ENCODE measurements at places on chromosomes 16 and 17.
A peak's percentile ranks its signal among the peaks of the same experiment; 100 is the strongest.

- no peak for DNase-seq
These were observed 1.8 kb upstream of the SYNRG start for GRCh38 chr17:37610971-37611370.

- peak; percentile 84 for DNase-seq
These were observed 9.2 kb downstream of the RARA start for GRCh38 chr17:40317880-40318829.

DNA sequence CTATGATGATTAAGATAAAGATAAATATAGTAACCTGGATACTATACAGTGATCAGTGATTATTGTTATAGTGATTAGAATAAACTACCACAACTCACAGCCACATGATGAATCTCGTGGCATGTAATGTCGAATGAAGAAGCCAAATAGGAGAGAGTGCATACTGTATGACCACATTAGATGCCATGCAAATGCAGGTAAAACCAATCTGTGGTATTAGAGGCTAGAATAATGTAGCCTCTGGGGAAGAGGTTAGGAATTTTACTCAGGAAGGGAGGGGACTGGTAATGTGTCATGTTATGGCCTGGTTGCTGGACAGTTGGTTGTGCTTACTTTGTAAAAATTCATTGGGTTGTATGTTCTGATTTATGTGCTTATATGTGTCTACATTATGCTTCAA, 402.7 kb downstream of the CDH13 start:
- DNase-seq = no peak

GRCh38 chr17:72439893-72440502, 319.2 kb downstream of the SOX9 start:
- no peak for DNase-seq

- no peak for DNase-seq
These were observed 9.6 kb downstream of the STX1B start for GRCh38 chr16:31000671-31001382.

Measured in stimulated activated CD4-positive, alpha-beta T cell treated with anti-CD3 and anti-CD28 coated beads, TNF-alpha, amount 100 ng/mL, for 1 hour (primary cell).